Cardiac fibroblast (primary cell): ENCODE measurements at places on chromosomes 6 and 20.

DNA sequence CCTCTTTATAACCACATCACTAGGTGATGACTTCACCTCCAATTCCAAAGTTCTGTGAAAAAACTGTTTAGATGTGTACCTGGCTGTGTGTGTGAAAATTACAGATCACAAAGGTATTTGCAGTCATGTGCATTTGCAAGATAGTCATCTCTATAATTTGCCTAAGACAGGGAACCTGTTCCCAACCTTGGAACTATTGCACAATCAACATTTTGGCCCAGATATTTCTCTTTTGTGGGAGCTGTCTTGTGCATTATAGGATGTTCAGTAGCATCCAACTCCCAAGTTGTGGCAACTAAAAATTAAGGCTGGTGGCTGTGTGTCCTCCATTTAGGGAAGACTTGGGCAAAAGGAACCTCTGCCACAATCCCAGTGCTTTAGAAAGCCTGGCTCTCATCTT lies 34.0 kb upstream of the FAM210B start:
- no peak for DNase-seq

DNA sequence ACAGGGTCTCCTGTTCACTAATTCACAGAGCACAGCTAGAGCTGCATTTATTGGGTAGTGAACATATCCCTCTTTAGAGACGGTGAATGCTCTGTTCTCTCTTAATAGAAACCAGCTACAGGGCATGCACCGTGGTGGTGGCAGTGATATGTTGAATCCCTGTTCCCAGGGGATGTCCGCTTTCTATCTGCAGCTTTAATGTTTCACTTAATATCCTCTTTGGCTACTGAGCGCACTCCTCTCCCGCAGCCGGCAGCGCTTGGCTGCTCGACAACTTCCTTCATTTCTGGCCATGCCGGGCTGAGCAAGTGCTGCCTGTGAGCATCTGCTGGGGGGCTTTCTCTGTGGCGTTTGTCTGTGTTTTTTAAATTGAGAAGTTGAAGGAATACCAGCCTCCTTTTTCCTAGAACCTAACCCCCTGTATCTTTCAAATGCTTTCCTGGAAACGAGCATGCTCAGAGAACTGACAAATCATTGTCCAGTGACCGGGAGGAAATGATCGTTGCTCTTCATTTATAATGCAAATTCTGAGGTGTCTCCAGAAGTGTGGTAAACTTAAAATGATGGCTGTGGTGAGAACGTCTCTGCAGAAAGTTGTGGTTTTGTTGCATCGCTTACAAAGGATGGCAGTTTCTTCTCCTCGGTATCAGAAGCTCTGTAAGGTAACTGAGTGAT lies 297.9 kb downstream of the UTRN start:
- peak; percentile 24 for DNase-seq

DNA sequence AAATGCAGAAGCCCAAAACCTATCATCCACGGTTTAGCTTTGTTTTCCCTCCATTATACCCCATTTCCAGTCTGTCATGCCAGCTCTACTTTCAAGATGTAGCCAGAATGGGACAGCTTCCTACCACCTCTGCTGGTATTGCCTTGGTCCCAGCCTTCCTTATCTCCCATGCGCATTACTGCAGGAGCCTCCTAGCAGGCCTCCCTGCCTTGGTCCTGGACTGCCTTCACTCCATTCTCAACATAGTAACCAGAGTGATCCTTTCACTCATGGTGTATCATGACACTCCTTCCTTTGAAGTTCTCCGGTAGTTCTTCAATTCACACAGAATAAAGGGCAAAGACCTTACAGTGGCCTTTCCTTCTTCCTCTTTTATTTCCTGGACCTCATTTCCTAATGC lies 15.9 kb downstream of the TPD52L1 start:
- DNase-seq, result no peak

DNA sequence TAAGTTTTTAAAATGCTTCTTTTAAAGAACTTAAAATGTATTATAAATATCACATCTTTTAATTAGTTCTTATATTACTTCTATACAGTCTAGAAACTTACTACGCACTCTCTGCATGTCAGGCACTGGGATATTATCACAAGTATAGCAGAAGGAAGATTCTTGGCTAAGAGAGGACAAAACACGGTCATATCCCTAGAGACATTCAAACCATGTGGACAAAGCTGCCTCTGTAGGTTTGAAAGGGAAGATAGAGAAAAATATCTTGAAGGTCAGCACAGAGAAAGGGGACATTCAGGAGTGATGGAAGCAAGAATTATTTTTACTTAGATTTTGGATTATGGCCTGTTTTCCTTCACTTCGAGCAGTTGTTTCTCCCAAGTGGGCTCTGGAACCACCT lies 64.1 kb downstream of the LRRC1 start:
- DNase-seq, result no peak

DNA sequence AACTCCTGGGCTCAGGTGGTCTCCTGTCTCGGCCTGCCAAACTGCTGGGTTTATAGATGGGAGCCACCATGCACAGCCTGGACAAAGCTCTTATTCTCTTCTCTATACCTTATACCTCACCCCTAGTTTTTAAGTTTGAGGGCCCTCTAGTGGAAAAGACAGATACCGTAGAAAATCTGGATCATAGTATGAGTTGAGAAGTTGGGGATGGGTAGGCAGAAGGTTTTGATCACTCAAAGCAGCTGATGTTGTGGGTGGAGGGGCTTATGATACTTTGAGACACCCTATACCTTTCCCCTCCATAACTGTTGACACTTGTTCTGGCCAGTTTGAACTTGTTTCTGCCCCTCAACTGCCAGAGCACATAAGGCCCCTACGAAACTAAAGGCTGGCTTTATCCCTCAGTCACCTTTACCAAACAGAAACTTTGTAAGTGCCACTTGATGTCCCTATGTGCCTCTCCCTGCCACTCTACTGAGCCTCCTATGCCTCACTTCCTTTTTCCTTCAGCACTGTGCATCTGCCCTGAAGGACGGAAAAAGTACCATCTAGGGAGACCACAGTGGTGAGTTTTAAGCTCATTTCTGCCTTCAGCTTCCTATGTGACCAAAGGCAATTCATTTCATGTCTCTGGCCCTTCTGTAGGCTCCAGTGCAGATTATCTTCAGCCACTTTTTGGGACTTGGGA lies 28.6 kb downstream of the RALY start:
- peak; percentile 21 for DNase-seq

DNA sequence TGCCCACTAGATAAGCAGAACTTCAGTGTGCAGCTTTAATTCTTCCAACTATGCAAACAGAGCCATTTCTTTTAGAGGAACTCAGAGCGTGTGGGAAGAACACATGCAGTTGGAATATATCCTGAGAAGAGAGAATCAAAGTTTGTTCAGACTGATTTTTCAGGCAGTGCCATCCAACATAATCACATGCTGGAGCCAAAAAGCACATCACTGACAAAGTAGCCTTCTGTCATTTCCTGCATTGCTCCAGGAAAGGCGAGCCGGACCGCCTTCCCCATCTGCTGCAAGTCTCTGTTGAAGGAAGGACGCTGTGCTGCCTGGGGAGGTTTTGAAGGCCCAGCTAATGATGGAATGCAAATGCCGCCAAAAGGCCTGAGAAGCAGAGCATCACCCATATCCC lies 98.4 kb downstream of the DOK5 start:
- peak; percentile 58 for DNase-seq

GRCh38 chr6:12766365-12766764 lies 49.8 kb downstream of the PHACTR1 start:
- DNase-seq, result no peak

GRCh38 chr20:36362261-36362660 lies 56.1 kb downstream of the DLGAP4 start:
- DNase-seq, result no peak

DNA sequence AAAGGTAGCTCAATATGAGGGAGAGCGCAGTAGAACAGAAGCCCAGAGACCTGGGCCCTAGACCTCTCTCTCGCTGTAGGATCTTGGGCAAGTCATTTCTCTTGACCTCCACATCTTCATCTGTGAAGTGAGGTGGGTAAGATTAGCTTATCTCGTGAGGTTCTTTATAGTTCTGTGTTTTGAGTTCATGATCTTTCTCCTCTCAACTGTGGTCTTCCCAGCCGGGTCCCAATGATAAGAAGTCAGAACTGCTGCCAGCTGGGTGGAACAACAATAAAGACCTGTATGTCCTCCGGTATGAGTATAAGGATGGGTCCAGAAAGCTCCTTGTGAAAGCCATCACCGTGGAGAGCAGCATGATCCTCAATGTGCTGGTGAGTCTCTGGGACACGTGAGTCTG lies 6.9 kb downstream of the PSMF1 start:
- no peak for DNase-seq

DNA sequence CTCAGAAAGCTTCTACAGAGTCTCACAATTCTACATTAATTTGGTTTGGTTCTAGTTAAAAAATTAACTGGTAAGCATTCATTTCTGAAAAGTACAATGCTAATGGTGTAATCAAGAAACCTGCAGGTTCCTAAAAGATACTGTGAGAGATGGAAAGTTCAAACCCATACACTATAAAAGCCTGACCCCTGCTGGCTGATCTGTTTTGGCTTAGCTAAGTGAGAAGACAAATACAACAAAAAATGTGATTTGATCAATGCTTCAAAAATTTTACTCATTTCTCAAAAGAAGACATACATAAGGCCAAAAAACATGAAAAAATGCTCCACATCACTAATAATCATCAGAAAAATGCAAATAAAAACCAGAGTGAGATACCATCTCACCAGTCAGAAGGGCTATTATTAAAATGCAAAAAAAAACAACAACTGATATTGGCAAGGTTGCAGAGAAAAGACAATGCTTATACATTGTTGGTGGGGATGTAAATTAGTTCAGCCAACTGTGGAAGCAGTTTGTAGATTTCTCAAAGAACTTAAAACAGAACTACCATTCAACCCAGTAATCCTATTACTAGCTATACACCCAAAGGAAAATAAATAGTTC lies 102.8 kb downstream of the MOXD1 start:
- peak; percentile 67 for DNase-seq

- no peak for DNase-seq
These were observed 39.2 kb downstream of the ANKS1A start for GRCh38 chr6:34928220-34928619.

DNA sequence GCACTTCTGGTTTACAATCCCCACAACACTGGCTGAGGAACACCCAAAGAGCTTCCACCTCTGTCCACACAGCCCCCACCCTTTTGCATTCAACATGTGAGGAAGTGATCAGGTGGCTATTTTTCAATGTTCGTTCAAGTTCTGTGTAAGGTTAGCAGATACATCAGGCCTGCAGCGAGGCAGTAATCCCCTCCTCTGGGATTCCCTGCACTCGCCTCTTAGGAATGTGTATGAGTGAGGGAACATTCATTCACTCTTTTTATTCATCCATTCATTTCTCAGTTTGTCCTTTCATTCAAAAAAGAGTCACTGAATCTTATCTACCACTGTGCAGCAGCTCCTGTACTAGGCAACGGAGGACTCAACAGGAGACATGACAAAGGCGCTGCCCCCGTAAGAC lies 236.4 kb upstream of the PRDM1 start:
- DNase-seq, result no peak

DNA sequence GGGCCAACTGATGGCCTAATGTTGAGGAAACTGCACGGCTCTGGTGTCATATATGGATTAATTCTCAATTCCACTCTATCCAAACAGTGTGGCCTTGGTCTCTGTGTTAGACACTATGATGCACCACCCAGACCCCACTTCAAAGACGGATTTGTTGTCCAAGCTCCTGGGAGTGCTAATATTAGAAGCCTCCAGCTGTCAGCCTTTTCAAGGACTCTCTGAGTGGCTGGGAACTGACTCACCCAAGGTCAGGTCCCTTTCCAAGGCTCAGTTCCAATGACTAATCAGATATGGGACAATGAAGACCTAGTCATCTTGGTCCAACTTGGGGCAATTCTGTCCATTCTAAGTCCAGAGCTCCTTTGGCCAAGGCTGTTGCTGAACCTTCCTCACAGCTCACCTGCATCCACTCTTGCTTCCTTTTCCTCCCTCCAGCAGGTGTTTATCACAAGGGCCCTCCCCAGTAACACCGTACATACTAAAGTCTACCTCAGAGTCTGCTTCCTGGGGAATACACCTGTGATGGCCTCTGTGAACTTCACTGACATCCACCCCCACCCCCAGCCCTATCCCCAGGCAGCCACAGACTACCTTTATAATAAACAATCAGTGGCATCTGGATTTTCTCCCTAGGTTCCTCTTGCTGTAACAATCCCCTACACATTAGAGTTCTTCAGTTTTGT lies 7.2 kb upstream of the IL20RA start:
- no peak for DNase-seq

DNA sequence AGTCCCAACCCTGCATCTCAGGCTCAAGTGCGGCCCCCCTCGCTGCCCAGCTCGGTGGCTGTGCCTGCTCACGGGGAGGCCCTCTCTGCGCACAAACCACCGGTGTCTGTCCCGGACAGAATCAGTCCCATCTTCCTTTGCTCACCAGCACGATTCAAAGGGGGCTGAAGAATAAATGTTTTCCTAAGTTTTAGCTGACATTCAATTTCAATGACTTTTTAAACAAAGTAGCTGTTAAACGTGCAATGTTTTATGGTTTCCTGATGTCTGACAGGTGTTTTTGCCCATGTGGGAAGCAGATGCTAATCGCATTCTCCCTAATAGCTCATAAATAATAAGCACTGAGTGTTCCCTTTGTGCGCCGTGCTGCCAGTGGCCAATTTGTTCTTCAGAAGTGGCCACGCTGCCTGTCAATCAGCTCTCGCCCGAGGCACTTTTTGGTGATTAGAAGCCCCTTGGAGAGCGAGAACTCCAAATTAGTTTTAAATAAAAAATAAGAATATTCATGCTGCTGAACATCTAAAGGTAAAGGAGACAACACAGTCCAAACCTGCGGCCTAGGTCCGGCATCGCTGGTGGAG lies 26.3 kb downstream of the BHLHE23 start:
- DNase-seq, result no peak

GRCh38 chr6:42471142-42471541 lies 19.4 kb upstream of the TRERF1 start:
- DNase-seq, result no peak

GRCh38 chr6:26251354-26252076 lies 113.5 kb upstream of the BTN3A2 start:
- DNase-seq, result peak; percentile 92

- no peak for DNase-seq
These were observed 20.7 kb upstream of the RBBP8NL start for GRCh38 chr20:62448038-62448437.

DNA sequence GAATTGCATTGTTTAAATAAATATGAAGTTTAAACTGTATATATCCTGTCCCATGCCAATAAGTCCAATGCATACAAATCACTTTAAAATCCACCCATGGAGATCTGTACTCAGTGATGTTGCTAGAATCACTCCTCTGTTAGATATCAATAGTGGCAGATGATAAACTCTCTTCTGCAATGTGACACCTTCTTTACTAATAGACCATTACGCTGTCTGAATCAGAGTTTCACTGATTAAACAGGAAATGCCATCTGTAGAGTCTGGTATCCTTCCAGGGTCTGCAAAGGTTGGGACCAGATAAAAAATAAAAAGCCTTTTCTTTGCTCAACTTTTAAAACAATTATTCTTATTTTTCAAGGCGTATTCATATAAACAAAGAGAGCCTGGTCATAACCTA lies 134.5 kb downstream of the EDN3 start:
- DNase-seq, result no peak

- DNase-seq, result peak; percentile 39
These were observed 4.5 kb downstream of the MRPL14 start for GRCh38 chr6:44122801-44123200.

- DNase-seq, result peak; percentile 37
These were observed 45.4 kb downstream of the TPBG start for GRCh38 chr6:82408952-82409431.
